ENCODE measurements at places on chromosomes 4 and X. TPM values are rescaled to one million over a fixed set of nuclear protein-coding genes. Genes with fewer than 3 reads are reported as not detected.

DNA sequence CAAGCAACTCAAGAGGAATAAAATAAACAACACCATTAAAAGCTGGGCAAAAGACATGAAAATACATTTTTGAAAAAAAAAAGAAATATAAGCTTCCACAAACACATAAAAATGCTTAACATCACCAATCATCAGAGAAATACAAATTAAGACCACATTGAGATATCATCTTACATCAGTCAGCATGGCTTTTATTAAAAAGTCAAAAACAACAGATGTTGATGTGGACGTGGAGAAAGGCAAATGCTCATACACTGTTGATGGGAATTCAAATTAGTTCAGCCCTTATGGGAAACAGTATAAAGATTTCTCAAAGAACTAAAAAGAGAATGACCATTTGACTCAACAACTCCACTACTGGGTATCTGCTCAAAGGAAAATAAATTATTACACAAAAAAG lies 59.6 kb downstream of the STK32B start:
- no peak for DNase-seq

The DMRTC1B gene
- not detected for total RNA-seq

- DNase-seq = no peak
Observed at GRCh38 chr4:158462611-158463010, 59.1 kb upstream of the RXFP1 start.

DNA sequence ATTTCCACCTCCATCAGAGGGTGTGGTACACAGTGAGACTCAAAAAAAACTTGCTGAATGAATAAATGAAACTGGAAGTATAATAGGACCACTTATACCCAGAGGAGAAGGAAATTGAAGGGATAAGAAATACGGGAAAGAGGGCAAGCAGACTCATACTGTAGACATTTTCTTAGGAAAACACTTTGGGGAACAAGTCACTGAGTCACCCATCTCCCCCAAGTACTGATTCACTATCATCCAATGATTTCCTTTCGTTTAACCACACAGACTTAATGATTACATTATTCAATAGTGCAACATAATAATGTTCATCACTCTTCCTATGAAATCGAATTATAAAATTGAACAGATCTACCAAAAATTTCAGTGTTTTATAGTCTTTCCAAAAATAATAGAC lies 97.1 kb downstream of the LDB2 start:
- no peak for DNase-seq

GRCh38 chr4:149017002-149017734 lies 575.0 kb upstream of the NR3C2 start:
- DNase-seq = no peak

The AWAT1 gene
- total RNA-seq = not detected

The EGF gene
- total RNA-seq = not detected

- DNase-seq = no peak
Observed at GRCh38 chr4:97330917-97331316, 812.4 kb downstream of the STPG2 start.

Data from activated naive CD8-positive, alpha-beta T cell treated with anti-CD3 and anti-CD28 coated beads for 36 hours (primary cell).